Mesothelial cell of epicardium (in vitro differentiated cells): ENCODE measurements at places on chromosomes 11 and 22.

DNA sequence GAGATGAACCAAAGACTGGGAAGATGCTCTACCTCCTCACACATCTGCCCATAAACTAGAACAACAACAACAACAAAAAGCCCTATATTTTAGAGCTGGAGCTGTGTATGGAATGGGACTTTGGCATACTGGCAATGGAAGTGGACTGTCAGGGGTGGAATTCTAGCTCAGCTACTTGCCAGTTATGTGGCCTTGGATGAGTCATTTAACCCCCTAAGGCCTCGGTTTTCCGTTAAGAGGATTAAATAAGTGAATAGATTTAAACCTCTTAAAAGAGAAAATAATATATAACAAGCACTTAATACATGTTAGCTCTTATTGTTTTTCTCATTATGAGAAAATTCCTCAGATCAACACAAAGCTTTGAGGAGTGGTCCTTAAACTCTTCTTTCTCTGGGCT is 195.0 kb downstream of the KIF18A start:
- peaks cover 9% of the 10 kb centered on the region for H3K27me3 ChIP-seq
- DNase-seq, result no peak
- no peaks in the 10 kb centered on the region for H3K4me1 ChIP-seq
- no peak overlapping the region for H3K27ac ChIP-seq

DNA sequence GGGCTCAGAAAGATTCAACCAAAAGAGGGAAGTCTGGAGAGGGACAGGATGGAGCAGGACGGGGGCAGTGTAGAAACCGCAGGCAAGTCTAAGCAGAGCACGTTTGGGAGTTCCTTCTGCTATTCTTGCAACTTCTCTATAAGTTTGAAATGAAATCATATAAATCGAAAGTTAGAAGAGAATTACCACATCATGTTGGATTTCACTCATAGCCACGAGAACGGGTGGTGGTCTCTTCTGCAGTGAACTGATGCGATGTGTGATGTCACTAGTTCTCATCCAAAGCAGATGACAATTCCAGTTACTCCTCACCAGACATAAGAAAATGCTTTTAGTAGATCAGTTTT is 36.0 kb downstream of the KCNQ1 start:
- DNase-seq, result no peak
- H3K4me3 ChIP-seq, result no peak overlapping the region
- H3K27me3 ChIP-seq, result peaks cover 57% of the 10 kb centered on the region
- no peak overlapping the region for H3K27ac ChIP-seq

- H3K27me3 ChIP-seq, result no peaks in the 10 kb centered on the region
- peaks cover 2% of the 10 kb centered on the region for H3K4me1 ChIP-seq
- DNase-seq, result no peak
- H3K36me3 ChIP-seq, result no peaks in the 10 kb centered on the region
- no peak overlapping the region for H3K27ac ChIP-seq
- no peak overlapping the region for H3K4me3 ChIP-seq
Measured at GRCh38 chr11:60871378-60872061, 4.2 kb downstream of the ZP1 start.

DNA sequence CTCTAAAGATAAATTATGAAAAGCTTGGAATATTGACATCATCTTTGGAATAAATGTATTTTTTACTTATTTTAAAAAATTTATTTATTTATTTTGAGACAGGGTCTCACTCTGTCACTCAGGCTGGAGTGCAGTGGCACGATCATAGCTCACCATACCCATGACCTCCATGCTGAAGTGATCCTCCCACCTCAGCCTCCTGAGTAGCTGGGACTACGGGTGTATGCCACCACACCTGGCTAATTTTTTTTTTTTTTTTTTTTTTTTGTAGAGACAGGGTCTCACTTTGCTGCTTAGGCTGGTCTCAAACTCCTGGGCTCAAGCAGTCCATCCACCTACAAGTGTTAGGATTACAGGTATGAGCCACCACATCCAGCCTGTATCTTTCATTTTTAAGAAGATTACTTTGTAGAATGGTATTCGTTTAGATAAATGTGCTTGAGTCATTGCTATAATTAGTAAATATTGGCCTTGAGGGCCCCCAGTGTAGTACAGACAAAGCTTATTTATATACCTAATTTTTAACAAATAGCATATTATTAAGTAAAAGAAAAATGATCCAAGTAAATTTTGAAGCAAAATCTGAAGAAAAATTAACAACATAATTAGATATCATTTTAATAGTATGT is 8.5 kb downstream of the SWAP70 start:
- no peaks in the 10 kb centered on the region for H3K27me3 ChIP-seq
- H3K27ac ChIP-seq, result no peak overlapping the region
- no peak overlapping the region for H3K4me3 ChIP-seq
- peaks cover 6% of the 10 kb centered on the region for H3K4me1 ChIP-seq
- DNase-seq, result no peak

DNA sequence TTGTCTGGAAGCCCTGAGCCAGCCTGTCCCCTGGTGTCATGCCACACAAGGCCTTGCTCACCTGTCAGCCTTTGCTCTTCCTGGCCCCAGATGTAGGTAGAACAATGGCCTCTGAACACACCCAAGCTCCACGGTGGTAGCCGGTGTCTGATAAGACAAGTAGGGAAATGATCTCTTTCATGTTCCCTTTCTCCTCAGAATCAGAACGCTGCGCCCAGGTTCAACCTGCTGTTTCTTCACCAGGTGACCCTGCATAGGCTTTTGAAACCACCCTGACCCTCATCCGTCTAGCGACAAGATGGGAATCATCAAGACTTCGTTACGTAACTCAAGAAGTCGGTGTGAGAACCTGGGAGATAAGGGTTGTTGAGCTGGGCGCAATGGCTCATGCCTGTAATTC is 28.7 kb upstream of the YWHAH start:
- no peaks in the 10 kb centered on the region for H3K4me1 ChIP-seq
- DNase-seq, result no peak
- no peak overlapping the region for H3K27ac ChIP-seq
- H3K36me3 ChIP-seq, result no peaks in the 10 kb centered on the region
- no peaks in the 10 kb centered on the region for H3K27me3 ChIP-seq
- no peak overlapping the region for H3K4me3 ChIP-seq

GRCh38 chr11:34719303-34719848 is 98.5 kb downstream of the EHF start:
- no peak overlapping the region for H3K27ac ChIP-seq
- peaks cover 54% of the 10 kb centered on the region for H3K36me3 ChIP-seq
- H3K4me3 ChIP-seq, result no peak overlapping the region
- no peaks in the 10 kb centered on the region for H3K27me3 ChIP-seq
- no peak for DNase-seq

DNA sequence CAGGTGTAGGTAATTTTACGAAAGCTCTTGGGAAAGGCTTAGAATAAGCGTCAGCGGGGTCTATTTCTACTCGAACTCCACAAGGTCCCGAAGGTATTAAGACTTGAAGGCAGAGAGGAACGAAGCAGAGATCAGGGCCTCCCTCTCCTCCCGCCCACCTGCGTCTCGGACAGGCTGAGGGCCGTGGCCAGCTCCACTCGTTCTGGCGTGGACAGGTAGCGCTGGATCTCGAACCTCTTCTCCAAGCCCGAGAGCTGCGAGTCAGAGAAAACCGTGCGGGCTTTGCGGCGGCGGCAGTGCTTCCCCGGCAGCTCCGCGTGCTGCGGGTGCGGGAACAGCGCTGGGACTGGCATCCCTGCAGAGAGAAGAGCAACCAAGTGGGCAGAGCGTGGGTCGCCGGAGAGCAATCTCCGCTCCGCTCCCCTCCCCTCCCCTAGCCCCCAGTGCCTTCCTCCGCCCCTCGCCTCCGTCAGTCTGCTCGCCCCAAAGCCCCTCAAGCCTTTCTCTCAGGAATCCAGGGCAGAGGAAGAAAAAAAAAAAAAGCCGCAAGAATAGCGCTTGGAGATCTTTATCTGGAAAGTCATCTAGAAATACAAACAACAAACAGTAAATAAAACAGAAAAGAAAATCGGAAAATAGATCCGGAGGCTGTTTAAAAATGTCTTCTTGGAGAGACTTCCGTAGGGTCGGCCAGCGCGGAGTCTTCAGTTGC is 2.4 kb downstream of the BSX start:
- no peak for DNase-seq
- no peak overlapping the region for H3K4me3 ChIP-seq
- H3K4me1 ChIP-seq, result peaks cover 17% of the 10 kb centered on the region
- peaks cover 99% of the 10 kb centered on the region for H3K27me3 ChIP-seq
- no peak overlapping the region for H3K27ac ChIP-seq
- peaks cover 3% of the 10 kb centered on the region for H3K36me3 ChIP-seq

DNA sequence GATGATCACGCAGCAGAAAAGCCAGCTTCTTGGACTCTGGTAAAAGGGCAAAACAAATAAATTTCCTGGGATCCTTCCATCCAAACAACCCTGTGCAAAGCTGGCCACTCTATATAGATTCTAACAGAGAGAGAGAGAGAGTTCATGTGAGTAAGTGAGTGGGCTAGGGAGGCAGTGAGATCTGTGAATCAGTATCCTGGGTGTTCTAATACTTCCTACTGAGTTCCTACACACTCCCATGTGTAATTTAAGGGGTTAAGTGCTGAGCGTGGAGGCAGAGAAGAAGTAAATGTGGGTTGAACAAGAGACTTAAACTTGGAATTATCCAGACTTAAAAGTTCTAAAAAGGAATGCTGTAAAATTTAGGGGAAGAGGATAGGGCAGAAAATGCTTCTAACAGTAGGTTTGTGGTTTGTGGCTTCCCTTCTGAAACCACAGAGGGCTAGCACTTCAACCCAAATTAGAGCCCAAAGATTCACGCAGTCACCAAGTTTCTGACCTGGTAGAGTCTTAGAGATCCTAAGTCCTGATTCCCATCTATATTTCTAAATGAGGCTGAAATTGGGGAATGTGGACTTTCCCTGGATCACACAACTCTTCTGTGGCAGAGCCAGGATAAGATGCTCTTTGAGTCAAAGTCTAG is 413.9 kb downstream of the TENM4 start:
- no peaks in the 10 kb centered on the region for H3K27me3 ChIP-seq
- H3K36me3 ChIP-seq, result no peaks in the 10 kb centered on the region
- no peak for DNase-seq
- peak overlapping the region; percentile 35 for H3K27ac ChIP-seq

- DNase-seq, result no peak
- H3K4me3 ChIP-seq, result no peak overlapping the region
- no peak overlapping the region for H3K27ac ChIP-seq
- H3K27me3 ChIP-seq, result no peaks in the 10 kb centered on the region
Measured at GRCh38 chr11:103332409-103332808, 223.2 kb downstream of the DYNC2H1 start.

- DNase-seq, result no peak
- no peak overlapping the region for H3K27ac ChIP-seq
- H3K4me3 ChIP-seq, result no peak overlapping the region
- peaks cover 7% of the 10 kb centered on the region for H3K4me1 ChIP-seq
- H3K27me3 ChIP-seq, result no peaks in the 10 kb centered on the region
Measured at GRCh38 chr11:7638710-7639642, 34.3 kb downstream of the CYB5R2 start.

DNA sequence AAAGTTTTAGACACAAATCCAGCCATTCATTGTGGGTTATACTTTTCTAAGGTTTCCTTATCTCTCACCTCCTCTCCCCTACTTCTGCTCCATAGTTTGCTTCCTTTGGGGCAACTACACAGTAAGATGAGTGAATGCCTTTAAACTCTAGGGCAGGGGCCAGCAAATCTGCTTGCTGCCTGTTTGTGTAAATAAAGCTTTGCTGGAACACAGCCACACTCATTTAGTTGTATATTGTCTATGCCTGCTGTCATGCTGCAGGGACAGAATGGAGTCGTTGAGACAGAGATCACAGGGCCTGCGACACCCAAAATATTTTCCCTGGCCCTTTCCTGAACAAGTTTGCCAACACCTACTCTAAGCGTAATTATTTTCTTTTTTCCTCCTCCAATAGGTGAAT is 58.7 kb downstream of the TECTA start:
- DNase-seq, result no peak
- H3K4me3 ChIP-seq, result no peak overlapping the region
- no peaks in the 10 kb centered on the region for H3K27me3 ChIP-seq
- no peaks in the 10 kb centered on the region for H3K4me1 ChIP-seq
- H3K36me3 ChIP-seq, result peaks cover 2% of the 10 kb centered on the region

- peak overlapping the region; percentile 69 for H3K4me3 ChIP-seq
- no peaks in the 10 kb centered on the region for H3K27me3 ChIP-seq
- no peaks in the 10 kb centered on the region for H3K36me3 ChIP-seq
- no peak for DNase-seq
- peak overlapping the region; percentile 87 for H3K27ac ChIP-seq
Measured at GRCh38 chr11:30587269-30587812, 1.2 kb upstream of the MPPED2 start.

DNA sequence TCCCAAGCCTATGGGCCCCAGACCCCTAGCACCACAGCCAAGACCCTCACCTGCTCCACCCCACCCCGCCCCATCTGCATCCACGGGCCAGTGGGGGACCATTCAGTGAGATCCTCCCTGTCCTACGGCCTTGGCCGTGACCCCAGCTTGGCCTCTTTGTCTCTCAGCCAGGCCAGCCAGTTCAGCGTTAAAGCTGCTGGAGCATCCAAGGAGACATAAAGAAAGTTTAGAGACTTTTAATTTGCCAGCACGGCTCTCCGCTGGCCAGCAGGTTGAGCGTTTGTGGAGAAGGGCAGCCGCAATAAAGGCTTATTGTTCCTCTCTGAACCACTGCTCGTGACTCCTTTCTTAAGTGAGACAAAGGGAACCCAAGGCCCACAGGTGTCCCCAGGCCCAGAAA is 49.3 kb upstream of the LMO1 start:
- H3K27me3 ChIP-seq, result peaks cover 9% of the 10 kb centered on the region
- no peak overlapping the region for H3K27ac ChIP-seq
- H3K36me3 ChIP-seq, result no peaks in the 10 kb centered on the region
- no peak for DNase-seq
- H3K4me1 ChIP-seq, result peaks cover 27% of the 10 kb centered on the region
- no peak overlapping the region for H3K4me3 ChIP-seq

- no peak for DNase-seq
- no peak overlapping the region for H3K4me3 ChIP-seq
- peaks cover 26% of the 10 kb centered on the region for H3K4me1 ChIP-seq
- peak overlapping the region; percentile 1 for H3K27ac ChIP-seq
- H3K36me3 ChIP-seq, result peaks cover 12% of the 10 kb centered on the region
Measured at GRCh38 chr22:17672417-17672991, 33.9 kb downstream of the BCL2L13 start.

DNA sequence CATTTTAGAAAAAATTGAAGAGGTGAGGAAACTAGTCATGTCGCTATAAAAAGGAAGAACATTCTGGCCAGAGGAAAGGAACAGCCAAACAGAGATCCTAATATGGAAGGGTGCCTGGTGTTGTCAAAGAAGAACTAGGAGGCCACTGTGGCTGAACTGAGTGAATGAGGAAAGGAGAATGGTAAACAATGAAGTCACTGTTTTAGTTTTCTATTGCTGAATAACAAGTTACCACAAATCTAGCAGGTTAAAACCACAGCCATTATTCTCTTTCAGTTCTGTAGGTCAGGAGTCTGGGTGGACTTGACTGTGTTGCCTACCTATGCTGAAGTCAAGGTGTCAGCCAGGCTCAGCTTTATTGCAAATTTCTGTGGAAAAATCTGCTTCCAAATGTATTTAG is 549.3 kb upstream of the CCDC90B start:
- H3K4me1 ChIP-seq, result no peaks in the 10 kb centered on the region
- no peak for DNase-seq
- no peaks in the 10 kb centered on the region for H3K36me3 ChIP-seq
- H3K27me3 ChIP-seq, result peaks cover 24% of the 10 kb centered on the region
- no peak overlapping the region for H3K27ac ChIP-seq

- no peak for DNase-seq
- no peak overlapping the region for H3K4me3 ChIP-seq
- H3K27ac ChIP-seq, result no peak overlapping the region
Measured at GRCh38 chr11:83355391-83355790, 69.2 kb upstream of the CCDC90B start.
